GM12878 (cell line): ENCODE measurements at places on chromosomes 3 and 15. TPM values are rescaled to one million over a fixed set of nuclear protein-coding genes. Genes with fewer than 3 reads are reported as not detected.
A peak's percentile ranks its signal among the peaks of the same experiment; 100 is the strongest.

- H3K27me3 ChIP-seq = no peaks in the 10 kb centered on the region; the same call in 1 of the 2 replicates
- H3K27ac ChIP-seq = no peak overlapping the region
- DNase-seq = no peak
Measured at GRCh38 chr3:117630885-117631284, 921.3 kb downstream of the TUSC7 start.

DNA sequence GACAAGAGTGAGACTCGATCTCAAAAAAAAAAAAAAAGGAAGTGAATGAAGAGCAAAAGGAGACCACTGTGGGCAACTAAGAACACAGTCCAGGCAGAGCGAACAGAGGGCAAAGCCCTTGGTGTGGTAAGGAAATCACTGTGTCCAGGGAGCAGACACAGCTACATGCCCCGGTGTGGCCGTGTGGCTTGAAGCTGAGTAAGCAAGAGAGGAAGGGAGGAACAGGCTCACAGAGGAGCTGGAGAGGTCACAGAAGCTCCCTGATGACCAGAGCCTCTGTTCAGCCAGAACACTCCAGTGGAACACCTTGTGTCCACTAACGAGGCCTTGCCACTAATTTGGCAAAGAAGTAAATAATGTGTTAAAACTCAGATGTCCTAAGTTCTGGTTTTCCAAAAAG, 60.6 kb upstream of the GATA2 start:
- H3K4me3 ChIP-seq = no peak overlapping the region
- no peak for DNase-seq
- H3K4me1 ChIP-seq = no peaks in the 10 kb centered on the region

- no peak overlapping the region for H3K4me3 ChIP-seq
- H3K36me3 ChIP-seq = no peaks in the 10 kb centered on the region
- DNase-seq = no peak
- H3K27ac ChIP-seq = no peak overlapping the region
Measured at GRCh38 chr15:40290545-40290917, 7.7 kb upstream of the ANKRD63 start.

CTXND1 gene
- polyA plus RNA-seq = 0.03 TPM in 1 of 2 replicates, not detected in the other

ACTC1 gene
- polyA plus RNA-seq = 1.3 and 1.6 TPM in 2 replicates

- DNase-seq = no peak
- H3K36me3 ChIP-seq = peaks cover 29% of the 10 kb centered on the region
- no peak overlapping the region for H3K4me3 ChIP-seq
Measured at GRCh38 chr3:197682713-197683112, 54.0 kb downstream of the RUBCN start.

LRRC28 gene
- 31.9 and 34.2 TPM in 2 replicates for polyA plus RNA-seq

NR2E3 gene
- polyA plus RNA-seq = not detected in 2 replicates

- H3K36me3 ChIP-seq = no peaks in the 10 kb centered on the region
- H3K27ac ChIP-seq = no peak overlapping the region
- H3K27me3 ChIP-seq = no peaks in the 10 kb centered on the region; the same call in 1 of the 2 replicates
- DNase-seq = peak; percentile 39
Measured at GRCh38 chr3:155554777-155555451, 190.0 kb downstream of the PLCH1 start.

- no peaks in the 10 kb centered on the region for H3K36me3 ChIP-seq
- no peaks in the 10 kb centered on the region; the same call in none of the 2 replicates for H3K27me3 ChIP-seq
- H3K4me3 ChIP-seq = no peak overlapping the region
- no peak for DNase-seq
Measured at GRCh38 chr3:127105587-127105986, 87.3 kb upstream of the PRR23E start.
